ENCODE measurements at places on chromosomes 11 and 22. TPM values are rescaled to one million over a fixed set of nuclear protein-coding genes. Genes with fewer than 3 reads are reported as not detected.

FREY1 gene
- total RNA-seq, result 0.32 TPM

OR10A2 gene
- total RNA-seq, result not detected

ZP1 gene
- total RNA-seq, result not detected

DEUP1 gene
- not detected for total RNA-seq

DNA sequence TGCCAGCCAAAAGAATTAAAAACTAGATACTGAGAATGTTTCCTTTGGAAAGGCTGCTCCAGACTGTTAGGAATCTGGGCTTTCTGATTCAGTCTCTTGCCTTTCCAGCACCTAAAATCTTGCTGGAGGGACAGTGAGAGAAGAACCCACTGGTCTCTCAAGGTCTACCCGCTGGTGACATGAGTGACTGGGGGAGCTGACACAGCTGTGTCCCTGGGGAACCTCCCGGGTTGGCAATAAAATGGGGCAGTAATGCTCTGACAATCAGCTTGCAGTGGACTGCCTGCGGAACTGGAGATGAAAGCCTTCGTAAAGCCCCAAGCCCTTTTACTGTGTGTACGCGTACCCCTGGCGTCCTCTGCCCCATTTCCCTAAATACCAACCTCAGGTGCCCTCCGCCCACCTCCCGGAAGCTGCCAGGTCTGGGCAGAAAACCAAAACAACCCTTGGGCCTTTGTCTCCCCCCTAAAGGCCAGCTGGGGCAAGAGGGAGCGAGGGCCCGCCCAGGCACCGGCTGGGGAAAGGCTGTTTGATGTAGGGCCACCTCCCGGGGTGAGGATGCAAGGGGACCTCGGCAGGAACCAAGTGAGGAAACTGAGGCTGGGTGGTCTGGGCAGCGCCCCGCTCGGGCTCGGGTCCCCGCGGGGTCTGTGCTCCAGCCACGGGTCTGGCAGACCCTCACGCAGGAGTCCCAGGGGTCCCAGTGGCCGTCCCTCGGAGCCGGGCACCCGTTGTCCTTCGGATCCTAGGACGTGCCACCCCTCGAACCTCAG is 741 bp downstream of the CARS1 start:
- DNase-seq, result peak; percentile 83

GRCh38 chr22:41127451-41127850 is 35.1 kb downstream of the EP300 start:
- DNase-seq, result no peak

DNA sequence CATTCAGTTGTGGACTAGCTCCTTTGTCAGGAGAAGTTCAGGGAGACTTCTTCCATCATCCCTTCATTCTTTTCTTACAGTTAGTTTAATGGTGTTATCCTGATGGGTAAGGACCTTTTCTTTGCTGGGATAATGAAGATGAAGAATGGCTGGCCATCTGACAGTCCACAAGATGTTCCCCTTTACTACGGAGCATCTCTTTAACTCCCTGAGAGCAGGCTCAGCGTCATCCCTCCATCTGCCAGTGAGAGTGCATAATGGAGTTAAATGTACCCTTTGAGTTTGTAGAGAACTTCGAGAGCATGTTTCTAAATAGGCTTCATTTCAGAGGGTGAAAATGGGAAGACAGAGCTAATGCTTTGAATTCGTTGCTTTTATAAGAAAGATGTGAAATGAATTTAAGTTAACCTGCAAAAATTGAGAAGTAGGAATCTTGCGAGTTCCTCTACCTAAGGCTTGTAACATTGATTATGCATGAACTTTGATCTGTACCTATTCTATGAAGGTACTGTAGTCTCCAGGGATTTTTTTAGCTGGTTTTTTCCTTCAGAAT is 1.7 kb downstream of the EP300 start:
- no peak for DNase-seq

DNA sequence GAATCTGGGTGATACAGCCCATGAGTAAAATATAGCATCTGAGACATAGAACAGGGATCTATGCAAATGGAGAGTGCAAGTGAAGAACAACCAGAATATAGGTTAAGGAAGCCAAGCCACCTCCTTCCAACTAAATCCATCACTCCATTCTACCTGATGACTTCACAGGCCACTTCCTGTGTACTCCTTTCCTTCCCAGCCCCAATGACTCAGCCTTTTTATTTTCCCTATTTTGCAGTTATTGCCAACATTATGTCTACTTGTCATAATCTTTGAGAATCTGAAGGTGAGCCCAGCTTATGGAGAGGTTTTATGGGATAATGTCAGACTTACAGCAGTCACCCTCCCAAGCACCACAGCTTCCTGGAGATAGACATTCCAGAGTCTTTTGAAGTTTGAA is 1.4 kb upstream of the OR52M1 start:
- no peak for DNase-seq

- no peak for DNase-seq
Observed at GRCh38 chr11:86741484-86741835, 58.9 kb upstream of the PRSS23 start.

Measured in pancreas (tissue), 10 donors.